ENCODE measurements at places on chromosomes 1 and 21.

DNA sequence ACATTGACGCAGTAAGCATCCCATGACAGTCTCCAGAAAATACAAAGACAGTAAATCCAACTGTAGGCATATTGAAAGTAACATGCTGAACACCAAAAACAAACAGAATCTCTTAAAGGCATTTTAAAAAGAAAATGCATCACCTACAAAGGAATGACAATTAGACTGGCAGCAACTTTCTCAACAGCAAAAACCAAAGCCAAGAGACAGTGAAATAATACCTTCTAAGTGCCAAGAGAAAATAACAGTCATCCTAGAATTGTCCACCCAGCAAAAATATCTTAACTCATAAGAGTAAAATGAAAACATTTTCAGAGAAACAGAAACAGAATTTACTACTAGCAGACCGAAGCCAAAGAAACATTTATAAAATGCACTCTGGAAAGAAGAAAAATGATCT, 20.0 kb downstream of the CCDC185 start:
- no peak for DNase-seq

DNA sequence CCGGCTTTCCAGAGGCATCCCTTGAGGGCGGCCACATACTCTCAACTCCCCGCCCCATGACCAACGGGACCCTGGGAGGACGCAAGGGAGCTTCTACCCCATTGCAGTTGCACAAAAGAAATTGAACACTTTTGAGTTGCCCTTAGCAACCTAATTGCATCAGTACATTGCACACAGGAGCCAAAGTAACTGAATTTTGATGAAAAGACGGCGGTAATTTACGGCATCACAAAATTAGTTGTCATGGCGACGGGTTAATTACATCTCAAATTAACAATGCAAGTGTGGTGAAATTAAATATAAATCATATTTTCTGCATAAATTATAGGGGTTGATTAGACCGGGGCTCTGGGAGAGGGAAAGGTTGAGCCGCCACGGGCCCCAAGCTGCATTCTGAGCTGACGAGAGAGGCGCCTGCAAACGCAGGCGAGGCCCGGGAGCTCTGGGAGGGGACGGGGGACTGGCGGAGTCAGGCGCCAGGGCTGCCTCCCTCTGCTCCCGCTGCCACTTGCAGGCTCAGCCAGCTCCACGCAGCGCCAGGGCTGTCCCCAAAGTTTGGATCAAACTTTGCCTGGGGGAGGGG, 61.4 kb downstream of the CASZ1 start:
- no peak for DNase-seq

- DNase-seq, result no peak
These were observed 6.4 kb upstream of the SMCP start for GRCh38 chr1:152871731-152872126.

DNA sequence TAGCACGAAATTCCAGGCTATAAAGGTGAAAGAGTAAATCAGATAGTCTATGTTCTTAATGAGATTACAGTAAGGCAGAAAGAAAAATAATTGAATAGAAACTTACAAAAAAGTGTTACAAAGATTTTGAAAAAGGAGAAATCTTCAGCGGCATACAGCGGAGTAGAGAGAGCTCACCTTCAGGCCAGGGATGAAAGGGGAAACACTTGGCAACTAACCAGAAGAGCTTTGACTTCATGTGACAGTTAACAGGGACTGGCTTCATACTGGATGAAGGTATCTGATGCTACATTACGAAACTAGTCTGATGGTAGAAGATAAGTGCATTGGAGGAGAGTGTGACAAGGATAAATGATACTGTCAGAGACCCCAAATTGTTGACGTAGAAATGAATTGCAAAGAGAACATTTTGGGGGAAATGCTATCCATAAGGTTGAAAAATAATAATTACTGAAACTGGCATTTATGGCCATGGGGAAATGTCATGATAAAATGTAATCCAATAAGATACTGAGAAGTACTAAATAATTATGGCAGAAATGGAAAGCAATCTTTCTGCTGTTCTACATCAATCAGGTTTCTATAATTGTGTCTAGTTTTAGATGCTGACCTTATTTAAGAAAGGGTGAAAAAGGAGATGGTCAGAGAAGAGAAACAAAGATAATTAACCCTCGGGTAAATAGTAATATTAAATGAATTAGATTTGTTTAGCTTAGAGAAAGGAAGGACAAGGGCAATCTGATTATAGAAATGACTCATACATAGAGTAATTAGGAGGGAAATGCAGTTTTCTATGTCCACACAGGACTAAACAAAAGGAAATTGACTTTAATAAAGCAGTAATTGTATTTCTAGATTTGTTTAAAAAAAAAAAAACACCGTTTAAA, 808.7 kb downstream of the NCAM2 start:
- DNase-seq, result no peak
